Thoracic aorta (tissue), 2 donors: ENCODE measurements at places on chromosomes 3 and 15.

DNA sequence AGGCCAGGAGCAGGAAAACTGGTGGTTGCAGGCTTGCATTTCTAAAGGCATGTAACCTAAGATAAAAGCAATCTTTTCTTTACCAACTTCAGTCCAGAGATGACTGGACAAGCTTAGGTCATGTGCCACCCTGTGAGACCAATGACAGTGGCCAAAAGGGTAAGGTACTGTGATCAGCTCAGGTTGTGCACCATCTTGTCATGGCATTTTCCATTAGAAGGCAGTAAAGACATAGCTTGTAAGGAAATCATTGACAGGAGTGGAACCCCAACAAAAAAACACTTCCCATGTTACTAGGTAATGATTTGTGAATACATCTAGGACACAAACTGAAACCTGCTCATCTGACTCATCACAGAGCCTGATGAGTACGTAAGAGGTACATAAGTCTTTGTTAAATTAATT is 35.2 kb downstream of the SSR3 start:
- no peak for DNase-seq

- no peak for DNase-seq
These were observed 17.5 kb downstream of the DNAJB8 start for GRCh38 chr3:128449111-128449638.

GRCh38 chr3:23489300-23490158 is 286.4 kb downstream of the UBE2E2 start:
- DNase-seq: no peak

- DNase-seq: no peak
These were observed 37.0 kb downstream of the HDGFL3 start for GRCh38 chr15:83170474-83171165.
